ENCODE measurements at places on chromosomes 7 and 10.

GRCh38 chr10:129328546-129328945 is 138.5 kb upstream of the MGMT start:
- peak; percentile 17 for DNase-seq

GRCh38 chr7:76155938-76156337 is 45.8 kb upstream of the SRRM3 start:
- peak; percentile 24 for DNase-seq

DNA sequence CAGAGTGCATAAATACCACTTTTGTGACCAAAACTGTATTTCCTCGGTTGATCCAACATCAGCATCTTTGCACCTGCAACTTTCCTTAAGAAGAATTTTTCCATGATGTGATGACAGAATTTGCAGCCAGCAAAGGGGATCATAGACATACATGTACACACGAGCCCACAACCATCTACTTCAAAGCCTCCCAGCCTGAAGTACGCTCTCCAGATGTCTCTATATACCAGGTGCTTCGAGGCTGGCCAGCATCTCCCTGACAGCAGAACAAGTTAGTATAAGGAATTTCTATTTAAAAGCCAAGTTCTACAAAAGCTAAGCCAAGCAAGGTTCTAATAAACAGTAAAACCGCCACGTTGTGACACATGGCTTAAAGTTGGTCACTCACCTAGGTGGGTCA is 328.5 kb downstream of the KCNMA1 start:
- no peak for DNase-seq

- no peak for DNase-seq
Observed at GRCh38 chr10:119516381-119517234, 25.9 kb downstream of the RGS10 start.

DNA sequence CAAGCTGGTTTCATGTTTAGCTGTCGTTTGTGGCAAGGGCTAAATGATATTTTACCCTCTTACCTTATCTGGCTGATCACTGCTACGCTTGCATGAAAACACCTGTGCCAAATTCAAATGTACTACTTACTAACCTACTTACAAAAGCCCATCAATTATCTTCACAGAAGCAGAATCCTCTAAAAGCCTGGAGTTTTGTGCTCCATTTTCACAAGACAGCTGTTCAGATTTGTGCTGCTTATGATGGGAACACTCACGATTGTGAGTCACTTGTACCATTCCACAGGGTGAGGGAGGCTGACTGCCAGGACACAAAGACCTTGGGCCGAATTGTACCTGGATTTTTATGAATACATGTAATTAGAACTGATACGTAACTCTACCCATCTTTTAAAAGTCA is 245.0 kb upstream of the NPY start:
- DNase-seq, result no peak

DNA sequence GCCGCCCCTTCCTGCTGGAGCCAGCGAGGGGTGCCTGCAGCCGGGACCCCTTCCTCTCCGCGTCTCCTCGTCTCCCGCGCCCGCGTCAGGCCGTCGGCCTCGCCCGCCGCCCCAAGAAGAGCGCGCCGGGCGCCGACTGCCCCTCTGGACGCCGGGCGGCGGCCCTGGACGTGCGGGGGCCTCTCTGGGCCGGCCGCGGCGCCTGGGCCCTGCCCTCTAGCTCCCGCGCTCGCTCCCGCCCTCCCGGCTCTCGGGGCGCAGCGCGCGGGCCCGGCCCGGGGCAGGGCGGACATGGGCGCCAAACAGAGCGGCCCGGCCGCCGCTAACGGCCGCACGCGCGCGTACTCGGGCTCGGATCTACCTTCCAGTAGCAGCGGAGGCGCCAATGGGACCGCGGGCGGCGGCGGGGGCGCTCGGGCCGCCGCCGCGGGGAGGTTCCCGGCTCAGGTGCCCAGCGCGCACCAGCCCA is 704 bp downstream of the ZNRF2 start:
- DNase-seq, result no peak

DNA sequence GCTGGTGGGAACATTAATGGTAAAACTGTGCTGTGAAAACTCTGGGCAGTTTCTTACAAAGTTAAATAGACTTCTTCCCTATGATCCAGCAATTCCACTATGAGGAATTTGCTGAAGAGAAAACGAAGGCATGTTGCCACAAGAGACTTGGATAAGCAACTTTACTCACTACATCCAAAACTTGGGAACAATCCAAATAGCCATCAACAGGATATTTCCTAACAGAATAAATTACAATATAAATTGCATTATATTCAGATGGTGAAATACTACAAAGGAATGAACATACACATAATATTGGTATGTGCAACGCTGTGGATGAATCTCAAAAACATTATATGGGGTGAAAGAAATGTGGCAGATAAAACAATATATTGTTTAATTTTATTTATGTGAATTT is 21.4 kb upstream of the MKI67 start:
- DNase-seq, result no peak

DNA sequence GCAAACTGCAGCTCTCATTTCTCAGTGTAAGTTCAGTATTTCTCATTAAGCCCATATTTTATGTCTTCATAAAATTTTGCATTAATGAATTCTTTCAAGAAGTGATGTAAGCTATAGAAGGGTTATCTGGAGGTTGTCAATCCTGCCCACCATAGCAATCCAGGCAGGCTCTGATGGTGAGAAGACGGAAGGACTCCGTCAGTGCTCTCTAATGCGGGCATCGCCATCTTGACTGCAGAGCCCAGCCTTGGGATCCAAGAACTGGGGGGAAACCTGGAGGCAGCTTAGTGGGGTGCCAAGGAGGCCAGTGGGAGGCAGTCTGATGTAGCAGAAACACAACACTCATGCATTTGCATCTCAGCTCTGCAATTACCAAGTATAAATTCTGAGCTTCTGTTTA is 707.4 kb upstream of the NRP1 start:
- DNase-seq, result no peak

- no peak for DNase-seq
Observed at GRCh38 chr10:83253011-83253671, 886.2 kb upstream of the GHITM start.

- no peak for DNase-seq
Observed at GRCh38 chr7:77837966-77838365, 39.4 kb downstream of the PHTF2 start.

- no peak for DNase-seq
Observed at GRCh38 chr7:25615003-25615402, 386.7 kb upstream of the NPVF start.

GRCh38 chr7:5532536-5533335 is 109.1 kb upstream of the TNRC18 start:
- DNase-seq, result no peak

DNA sequence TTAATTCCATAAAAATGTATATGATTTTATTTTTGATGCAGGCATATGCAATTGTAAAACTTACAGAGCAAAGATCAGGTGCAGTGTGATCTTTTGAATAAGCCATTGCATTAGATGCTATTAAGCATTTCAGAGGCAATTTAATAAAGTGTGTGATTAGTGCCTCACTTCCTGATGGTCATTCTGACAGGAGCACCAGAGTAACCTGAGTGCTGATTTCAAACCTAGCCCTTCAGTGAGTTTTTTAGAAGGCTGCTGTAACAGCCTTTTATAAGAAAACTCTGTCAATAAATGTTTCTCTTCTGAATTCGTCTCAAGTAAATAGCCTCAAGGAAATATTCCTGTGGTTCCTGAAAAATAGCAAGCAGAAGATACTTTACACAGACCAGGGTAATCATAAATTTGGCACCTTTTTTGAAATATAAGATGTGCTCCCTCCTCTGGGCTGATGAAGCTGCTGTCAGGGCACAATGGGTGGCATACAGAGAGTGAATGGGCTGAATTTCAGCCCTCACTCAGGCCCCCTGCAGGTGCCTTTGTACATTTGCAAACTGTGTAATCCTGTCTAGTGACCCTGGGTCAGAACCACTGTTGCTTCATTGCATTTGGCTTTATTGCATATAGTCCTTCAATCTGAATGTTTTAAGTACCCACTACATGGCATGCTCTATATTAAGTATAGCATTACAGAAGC is 193.7 kb upstream of the CSTF2T start:
- peak; percentile 26 for DNase-seq

DNA sequence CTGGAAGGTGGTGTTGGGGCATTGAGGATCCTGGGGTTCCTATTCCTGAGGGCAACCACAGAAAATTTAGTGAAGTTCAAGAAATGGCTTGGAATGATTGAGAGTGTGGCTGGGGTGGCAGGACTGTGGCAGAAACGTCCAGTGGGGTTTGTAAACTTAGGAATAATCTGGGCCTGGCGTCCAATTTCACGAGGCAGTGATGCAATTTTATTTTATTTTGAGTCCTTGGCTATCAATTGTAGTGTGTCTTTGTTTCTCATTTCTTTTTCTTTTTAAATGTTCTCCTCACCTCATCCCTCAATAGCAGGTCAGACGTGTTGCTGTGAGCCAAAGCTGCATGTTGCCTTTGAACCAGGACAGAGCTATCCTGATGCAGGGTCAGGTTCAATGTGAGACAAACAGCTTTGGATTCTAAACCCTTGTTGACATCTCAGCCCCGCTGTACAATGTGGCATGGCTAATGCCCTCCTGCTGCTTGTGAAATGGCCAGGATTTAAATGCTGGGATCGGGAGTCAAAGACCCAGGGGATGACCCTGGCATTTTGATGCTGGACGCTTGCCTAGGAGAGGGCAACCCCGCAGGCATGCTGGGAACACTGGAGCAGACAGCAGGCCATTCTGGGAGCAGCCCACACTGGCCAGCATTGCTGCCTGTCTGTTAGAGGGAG is 64.8 kb downstream of the RBM20 start:
- DNase-seq, result no peak

DNA sequence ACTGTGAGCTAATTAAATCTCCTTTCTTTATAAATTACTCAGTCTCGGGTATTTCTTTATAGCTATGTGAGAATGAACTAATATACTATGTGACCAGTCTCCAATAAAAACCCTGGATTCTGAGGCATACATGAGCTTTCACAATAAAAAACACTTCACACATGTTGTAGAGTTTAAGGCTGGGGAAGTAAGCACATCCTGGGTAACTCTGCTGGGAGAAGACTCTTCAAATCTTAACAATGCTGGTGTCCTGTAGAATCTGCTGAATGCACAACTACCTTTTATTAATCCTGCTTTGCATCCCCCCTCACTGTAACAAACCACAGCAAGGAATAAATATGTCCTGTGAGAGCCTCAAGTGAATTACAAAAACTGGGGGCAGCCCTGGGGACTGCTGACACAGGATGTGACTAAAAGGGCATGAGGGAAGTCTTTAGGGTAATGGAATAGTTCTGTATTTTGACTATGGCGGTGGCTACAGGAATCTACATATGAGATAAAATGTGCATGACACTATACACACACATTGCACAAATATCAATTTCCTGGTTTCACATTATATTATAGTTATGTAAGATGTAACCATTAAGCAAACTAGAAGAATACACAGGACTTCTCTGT is 45.1 kb upstream of the KCTD7 start:
- no peak for DNase-seq

GRCh38 chr7:85023066-85023712 is 163.7 kb downstream of the SEMA3D start:
- peak; percentile 24 for DNase-seq

DNA sequence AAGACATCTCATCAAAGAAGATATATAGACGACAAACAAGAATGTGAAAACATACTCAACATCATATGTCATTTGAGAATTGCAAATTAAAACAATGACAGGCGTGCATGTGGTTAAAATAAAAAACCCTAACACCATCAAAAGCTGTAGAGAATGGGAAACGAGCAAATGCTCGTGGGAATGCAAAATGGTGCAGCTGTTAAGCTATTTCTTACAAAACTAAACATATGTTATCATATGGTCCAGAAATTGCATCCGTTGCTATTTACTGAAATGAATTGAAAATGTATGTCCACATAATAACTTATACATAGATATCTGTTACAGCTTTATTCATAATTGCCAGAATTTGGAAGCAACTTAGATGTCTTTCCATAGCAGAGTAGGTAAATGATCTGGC is 574.4 kb downstream of the TNS3 start:
- DNase-seq, result no peak

DNA sequence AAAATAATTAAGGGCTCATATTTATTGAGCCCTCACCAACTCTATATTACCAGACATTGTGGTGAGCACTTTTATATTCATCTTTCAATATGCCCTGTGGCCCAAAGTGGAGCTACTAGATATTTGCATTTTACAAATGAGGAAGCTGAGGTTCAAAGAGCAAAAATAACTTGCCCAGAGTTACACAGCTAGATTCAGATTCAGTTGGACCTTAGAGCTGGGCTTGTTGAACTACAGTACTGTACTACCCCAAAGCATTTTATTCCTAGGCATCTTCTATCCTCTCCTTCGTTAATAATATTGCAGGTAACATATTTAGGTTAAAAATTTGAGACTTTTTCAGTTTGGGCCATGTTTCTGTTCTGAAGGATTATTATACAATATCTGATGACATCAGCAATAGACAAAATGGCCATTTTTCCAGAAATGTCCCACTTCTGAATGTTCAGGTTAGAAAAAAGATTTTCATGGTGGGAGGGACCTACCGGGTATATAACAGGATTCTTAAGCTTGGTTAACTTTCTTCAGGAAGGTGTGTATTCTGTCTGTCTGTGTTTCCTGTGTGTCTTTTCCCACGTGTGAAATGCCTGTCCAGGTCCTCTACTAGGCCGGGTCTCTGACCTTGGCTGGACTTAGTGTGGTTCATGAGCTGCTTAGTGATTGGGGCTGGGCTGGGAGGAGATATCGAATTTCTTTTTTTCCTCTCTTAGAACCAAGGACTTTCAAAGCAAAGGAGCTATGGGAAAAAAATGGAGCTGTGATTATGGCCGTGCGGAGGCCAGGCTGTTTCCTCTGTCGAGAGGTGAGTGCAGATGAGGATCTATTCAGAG is 13.6 kb downstream of the PRXL2A start:
- no peak for DNase-seq

DNA sequence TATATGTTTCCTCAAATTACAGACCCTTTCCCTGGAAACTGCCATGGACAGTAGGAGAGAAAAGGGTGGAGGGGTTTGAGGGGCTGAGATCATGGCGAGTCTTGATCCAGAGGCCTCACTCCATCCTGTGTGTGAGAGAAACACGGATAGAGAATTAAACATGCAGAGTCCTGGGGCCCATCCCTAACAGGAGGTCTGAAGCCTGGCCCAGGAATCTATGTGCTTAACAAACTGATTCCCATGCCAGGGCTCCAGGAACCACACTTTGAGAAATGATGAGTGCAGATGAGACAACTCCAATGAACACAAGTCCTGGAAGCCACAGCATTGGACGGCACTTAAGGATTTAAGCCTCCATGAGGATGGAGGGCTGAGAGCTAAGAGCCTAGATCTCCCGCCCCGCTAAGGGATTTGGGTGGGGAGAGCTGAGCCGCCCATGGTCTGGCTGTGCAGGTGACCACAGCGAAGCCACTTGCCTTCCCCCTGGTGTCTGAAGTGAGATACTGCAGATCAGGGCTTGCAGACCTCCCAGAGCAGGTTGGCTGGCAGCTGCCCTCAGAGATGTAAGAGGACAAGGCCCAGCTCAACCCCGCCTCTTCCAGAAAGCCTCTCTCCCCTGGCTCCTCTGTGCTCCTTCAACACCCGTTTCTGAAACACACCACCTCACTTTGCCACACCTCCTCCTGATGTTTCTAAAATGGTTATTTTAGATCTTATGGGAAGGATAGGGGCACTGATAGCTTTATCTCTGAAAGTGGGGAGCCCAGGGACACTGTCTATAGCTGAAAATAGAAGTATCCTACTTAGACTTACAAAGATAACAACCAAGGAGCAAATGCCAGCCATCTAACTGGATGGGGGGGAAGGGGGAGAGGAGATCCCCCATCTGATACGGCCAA is 24.8 kb upstream of the EIF5AL1 start:
- DNase-seq, result peak; percentile 69

All from HT1080 (cell line).